ENCODE measurements at places on chromosomes 5 and 9.

DNA sequence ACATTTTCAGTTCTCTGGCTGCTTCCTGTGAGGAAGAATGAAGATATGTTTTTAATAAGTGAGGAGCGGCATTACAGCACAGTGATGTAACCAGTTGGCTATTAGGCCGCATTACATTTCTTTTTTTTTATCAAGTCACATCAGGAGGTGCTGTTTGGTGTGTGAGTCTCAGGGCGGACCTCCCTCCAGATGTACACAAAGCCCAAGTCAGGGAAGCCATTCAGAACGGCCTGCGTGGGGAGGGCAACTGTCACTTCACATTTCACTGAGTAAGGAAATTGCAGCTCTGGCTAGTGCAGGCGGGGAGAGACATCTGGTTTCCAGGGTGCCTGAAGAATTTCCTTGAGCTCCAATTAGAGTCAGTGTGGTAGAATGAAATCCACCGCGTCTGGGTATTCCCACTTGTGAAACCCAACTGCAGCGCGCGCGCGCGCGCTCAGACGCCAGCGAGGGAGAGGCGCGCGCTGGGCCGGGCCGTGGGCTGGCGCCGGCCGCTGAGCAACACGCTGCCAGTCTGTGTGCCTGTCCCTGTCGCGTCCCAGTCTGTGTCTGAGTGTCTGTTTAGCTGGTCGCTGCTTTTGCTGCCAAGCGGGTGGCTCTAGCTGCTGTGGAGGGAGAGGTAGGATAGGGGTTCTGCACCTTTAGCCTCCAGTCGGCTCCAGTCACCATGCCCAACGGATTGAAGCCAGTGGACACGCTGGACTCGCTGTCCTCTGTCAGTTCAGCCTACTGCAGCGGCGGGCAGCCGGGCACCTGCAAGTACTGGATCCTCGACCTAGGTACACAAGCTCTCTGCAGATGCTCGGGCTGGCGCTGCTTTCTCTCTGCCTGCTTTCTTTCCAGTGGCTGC lies 140.8 kb upstream of the OTULINL start:
- DNase-seq, result no peak

- no peak for DNase-seq
These were observed 108.6 kb upstream of the CCDC152 start for GRCh38 chr5:42648036-42648435.

DNA sequence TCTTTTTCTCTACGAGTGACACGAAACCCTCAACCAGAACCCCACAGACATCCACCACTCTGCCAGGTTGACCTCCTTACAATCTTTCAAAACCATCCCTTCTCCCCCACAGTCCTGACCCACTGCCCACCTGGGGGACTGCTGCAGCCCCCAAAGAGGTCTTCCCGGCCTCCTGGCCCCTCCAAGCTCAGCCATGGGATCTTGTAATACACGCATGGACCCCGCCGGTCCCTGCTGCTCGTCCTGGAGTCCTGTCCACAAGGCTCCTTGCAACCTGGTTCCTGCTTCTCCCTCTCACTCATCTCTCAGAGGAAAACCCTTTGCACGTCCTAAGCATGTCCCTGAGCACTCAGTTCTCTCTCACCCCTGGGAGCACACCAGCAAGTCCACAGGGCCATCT lies 187.3 kb downstream of the CDK5RAP2 start:
- DNase-seq, result no peak

DNA sequence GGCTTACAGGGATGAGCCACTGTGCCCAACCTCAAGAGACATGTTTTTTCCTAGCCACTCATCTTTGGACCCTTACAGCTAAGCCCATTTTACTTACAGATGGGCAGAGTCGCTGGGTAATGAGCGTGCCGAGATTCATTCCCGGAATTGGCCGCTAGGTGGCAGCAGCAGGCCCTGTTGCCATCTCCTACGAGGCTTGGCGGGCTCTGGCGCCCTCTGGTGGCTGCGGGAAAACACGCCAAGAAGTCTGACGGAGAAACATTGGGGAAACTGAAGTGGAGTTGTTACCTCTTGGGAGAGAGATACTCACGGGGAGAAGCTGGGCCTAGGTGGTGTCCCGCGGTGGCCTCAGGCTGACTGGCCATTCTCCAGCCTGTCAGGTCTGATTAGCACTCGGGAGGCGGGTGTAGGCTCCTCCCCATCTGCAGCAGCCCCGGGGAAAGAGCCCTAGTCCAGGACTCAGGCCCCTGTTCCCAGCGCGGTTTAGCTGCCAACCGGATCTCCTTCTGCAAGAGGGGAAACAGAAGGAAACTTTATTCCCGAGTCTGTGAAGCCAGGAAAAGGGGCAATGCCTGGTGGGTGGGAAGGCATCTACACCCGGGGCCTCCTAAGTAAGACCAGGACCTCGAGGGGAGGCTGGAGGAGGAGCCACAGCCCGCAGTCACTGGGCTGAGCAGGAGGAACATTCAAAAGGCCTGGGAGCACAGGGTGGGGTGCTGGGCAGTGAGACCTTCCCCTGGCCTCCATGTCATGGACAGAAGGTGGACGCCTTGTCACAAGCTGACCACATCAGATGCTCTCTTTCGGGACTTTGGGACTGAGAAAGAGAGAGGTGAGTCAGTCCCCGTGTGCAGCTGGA lies 9.7 kb downstream of the PTGES2 start:
- peak; percentile 99 for DNase-seq

DNA sequence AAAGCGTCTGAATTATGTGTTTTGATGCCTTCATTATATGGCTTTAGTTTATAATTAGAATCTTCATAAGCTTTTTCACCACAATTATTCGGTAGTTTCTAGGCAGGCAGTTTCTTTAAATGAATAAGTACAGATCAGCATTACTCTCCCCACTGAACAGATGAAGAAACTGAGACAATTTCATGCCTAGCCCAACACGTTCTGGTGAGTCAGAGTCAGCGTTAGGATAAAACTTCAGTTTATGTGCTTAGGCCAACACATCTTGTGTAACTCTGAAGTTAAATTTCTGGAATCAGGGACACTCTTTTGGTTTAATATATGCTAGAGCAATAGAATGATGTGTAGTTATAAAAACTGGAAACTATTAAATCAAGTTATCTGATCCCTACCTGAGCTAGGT lies 186.7 kb upstream of the ELL2 start:
- DNase-seq, result no peak

- DNase-seq, result no peak
These were observed 143.0 kb downstream of the GPBP1 start for GRCh38 chr5:57316798-57317327.
